Stomach (tissue), 19 donors: ENCODE measurements at places on chromosomes 1 and 21.
A peak's percentile ranks its signal among the peaks of the same experiment; 100 is the strongest.

GRCh38 chr1:233549917-233550316 lies 64.0 kb upstream of the KCNK1 start:
- no peak for DNase-seq

- no peak for DNase-seq
These were observed 513.2 kb downstream of the COL11A1 start for GRCh38 chr1:102595106-102595505.

DNA sequence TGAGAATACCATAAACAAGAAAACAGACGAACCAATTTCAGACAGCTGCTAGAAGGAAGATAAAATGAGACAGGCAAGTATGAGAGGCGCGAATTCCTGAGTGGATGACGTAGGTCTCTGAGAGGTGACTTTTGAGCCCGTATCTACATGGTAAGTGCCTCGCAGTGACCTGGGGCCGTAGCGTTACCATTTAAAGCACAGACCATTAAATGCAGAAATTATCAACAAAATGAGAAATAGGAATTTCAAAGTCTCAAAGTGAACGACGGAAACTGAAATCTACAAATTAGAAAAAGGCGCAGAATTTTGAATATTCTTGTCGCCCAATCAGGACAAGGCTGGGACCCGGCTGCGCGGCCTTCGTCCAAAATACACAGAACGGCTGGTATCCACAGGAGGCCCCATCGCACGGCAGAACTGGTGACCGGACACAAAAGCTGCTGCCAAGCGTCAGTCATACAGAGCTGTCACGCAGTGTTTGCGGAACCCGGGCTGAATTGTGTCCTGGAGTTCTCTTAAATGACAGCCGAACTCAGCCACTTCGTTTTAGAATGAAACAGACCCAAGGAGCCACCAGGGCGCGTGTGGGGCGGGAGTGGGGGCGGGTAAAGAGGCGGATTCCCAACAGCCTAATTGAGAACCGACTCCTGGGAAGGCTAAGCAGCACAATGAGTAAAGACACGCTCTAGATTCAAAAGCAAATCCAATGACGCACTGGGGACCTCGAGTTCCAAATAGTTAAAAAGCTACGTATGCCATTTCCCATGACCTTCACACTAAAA lies 13.8 kb upstream of the BOLA1 start:
- DNase-seq = peak; percentile 94

DNA sequence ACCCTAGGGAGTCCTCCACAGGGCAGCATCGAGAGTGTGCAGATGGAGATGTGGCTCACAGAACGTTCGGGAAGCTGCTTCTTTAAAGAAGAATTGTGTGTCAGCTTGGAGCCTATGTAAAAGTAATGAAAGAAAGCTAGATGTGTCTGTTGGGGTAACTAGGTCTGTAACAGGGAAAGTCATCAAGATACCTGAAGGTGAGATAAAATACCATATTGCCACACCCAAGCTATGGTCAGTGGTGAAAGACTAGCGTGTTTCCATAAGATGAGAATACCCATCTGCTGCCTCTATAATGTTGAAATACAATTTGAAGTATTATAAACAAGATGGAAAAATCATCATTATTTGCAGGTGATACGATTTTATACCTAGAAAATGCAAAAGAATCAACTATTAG lies 17.5 kb downstream of the RCAN1 start:
- DNase-seq = no peak

DNA sequence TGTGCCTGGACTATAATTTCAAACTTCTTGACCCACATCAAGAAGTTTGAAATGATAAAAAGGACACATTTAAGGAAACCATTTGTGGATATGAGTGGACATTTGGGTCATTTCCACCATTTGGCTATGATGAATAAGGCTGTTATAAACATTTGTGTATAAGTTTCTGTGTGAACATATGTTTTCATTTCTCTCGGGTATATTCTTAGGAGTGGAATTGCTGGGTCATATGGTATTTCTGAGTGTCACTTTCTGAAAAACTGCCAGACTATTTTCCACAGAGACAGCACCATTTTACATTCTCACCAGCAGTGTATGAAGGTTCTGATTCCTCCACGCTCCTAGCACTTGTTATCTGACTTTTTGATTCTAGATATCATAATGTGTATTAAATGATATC lies 50.8 kb downstream of the GPR137B start:
- no peak for DNase-seq

- no peak for DNase-seq
These were observed 73.9 kb upstream of the SPAG17 start for GRCh38 chr1:118258975-118259374.

- DNase-seq = no peak
These were observed 12.3 kb downstream of the MAN1C1 start for GRCh38 chr1:25628741-25629421.

- no peak for DNase-seq
These were observed 25.2 kb downstream of the NKAIN1 start for GRCh38 chr1:31214316-31215064.

GRCh38 chr1:89876463-89876862 lies 55.6 kb downstream of the LRRC8D start:
- no peak for DNase-seq

DNA sequence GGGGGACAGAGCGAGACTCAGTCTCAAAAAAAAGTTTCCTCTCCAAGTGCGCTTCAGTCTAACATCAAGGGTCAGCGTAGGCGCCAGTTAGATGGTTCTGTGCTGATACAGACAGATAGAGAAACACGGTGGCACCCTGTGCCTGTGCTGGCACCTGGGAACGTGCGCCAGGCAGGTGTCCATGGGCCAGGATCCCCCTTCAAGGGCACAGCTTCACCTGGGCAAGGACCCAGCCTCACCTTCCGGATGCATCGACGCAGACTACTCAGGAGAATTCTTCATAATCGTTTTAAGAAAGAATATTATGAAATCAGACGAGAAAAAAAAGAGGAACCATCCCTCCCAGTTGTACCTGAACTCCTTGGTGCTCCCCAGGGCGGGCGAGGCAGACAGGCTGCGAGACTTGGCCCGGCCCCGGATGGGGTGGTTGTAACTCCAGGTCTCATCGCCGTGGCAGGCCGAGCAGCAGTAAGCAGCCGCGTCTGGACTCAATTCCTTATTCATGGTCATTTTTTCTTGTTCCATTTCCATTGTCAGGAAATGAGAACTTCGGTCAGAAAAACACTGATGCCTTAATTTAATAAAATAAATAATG lies 13.3 kb downstream of the NADK start:
- DNase-seq = no peak

DNA sequence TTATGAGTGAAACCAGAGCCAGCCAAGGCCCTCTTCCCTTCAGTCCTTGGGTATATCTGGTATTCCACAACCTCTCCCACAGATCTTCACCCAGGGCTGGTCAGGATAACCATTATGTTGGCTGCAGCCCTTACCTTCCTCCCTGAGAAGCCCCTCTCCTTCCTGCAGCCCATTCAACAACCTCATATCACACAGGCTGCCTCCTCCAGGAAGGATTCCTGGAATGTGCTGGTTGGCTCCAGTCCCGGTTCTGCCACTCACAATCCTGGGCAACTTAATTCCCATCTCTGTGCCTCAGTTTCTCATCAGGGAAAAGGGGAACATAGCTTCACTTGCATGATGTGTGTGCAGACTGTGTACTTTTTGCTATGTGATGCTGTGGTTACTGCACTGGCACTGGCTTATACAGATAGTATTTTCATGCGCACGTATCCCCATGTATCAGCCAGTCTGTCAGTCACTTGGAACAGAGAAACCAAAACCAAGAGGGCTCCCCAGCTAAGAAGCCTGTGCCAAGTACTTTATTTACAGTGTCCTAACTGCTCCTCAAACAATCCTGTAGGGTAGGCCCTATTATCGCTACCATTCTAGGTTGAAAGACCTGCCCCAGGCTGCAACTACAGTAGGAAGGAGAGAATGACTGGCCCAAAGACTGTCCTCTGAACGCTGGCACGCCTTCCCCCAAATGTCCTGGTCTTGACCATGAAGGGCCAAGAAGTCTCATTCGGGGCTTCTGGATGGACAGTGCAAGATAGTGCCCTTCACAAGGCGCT lies 39.9 kb upstream of the PPP1R15B start:
- no peak for DNase-seq

- DNase-seq = no peak
These were observed 363.9 kb downstream of the RYR2 start for GRCh38 chr1:237405912-237406311.

- no peak for DNase-seq
These were observed 498.7 kb upstream of the NFIA start for GRCh38 chr1:60583696-60584095.

GRCh38 chr21:46386734-46387088 lies 62.8 kb downstream of the PCNT start:
- DNase-seq = no peak

GRCh38 chr1:40955266-40955665 lies 24.2 kb upstream of the CTPS1 start:
- DNase-seq = no peak

GRCh38 chr1:203625628-203626019 lies 1.0 kb upstream of the ATP2B4 start:
- no peak for DNase-seq

DNA sequence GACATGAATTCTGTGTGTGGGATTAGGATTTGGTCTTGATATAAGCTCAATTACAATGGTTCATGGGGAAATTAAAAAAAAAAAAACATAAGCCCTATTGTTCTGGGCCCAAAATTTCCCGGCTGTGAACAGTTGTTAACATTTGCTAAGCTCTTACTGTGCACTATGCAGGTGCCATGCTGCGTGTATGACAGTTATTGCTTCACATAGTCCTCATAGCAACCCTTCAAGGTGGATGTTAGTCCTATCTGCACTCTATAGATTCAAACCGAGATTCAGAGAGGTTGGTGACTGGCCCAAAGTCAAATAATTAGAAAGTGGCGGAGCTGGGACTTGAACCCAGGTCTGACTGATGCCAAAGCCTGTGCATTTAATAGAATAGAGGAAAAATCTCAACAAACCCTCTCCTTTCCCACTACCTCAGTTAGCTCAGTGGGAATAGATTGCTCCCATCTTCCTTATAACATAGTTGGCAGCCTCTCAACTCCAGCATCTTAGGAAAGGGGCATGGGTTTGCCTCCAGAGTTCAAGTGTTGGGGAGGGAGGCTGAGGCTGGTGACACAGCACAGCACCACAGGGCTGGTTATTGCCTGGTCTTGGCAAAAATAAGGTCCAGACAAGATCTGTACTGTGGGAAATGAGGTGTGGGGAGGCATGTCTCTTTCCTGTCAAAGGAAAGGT lies 55.0 kb upstream of the GCLM start:
- no peak for DNase-seq

DNA sequence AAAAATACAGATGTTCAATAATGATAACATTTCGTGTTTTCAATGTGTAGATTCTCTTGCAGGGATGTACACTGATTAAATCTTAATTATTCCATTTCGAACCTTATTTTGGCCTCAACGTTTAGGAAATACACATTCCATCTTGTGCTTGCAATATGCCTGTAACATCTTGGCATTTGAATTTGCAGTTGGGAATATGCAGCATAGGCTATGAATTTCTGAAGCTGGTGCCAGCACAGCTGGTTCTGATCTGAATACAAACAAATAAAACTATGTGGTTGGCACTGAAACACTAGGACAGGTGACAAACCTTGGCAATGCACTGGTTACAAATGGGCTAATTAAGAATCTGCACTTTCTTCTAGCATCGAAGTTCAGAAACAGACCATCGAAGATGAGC lies 108.4 kb downstream of the ERG start:
- DNase-seq = no peak

GRCh38 chr1:31535561-31535960 lies 40.8 kb upstream of the TINAGL1 start:
- DNase-seq = no peak

DNA sequence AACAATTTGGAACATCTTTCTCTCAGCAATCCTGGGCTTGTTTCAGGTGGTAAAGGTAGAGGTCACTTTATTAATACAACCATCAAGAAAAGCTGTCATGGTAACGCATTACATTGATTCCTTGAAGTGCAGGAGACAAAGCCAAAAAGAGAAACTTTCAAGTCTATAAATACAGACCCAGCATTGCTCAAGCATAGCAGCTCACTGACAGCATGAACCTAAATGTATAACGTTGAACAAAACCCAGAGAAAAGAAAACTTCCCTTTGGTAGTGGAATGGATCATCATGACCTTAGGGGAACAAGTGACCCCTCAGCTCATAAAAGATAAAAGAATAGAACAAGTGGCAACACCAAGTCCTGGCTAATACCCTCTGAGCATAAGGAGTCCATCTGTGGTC lies 332.2 kb downstream of the NTNG1 start:
- DNase-seq = no peak

DNA sequence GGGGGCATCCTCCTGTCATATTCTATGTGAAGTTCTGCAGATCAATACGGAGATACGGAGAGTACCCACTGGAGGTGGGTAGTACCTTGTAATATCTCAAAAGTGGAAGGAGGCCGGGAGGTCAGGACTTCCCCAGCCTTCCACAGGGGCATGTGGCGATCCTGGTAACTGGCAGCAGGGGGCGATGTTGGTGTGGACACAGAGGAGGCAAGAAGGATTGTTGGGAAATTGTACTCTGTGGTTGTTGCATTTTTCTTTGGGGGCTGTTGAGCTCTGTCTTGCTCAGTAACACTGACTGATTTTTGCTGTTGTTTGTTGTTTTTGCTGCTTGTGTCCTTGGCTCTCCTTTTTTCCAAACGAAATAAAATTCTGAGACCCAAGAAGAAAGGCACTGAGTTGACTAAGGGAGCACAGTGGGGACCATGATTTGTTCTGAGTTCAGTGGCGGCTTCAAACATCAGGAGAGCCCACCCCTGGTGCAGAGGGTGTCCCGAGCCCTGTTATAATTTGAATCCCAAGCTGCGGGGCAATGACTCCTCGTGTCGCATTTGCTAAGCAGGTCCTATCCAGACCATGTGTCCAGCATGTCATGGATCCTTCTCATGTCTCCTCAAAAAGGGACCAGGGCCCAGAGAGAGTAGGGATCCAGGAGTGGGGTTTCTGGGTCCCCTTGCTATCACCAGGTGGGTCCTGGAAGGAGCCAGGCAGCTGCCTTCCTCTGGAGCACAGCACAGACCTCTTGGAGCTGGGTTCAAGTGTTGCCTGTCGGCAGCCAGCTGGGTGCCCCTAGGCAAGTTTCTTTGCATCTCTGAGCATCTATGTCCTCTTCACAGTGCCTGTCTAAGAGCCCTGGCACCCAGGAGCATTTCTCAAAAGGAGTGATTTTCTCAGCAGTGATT lies 22.8 kb downstream of the LHX4 start:
- peak; percentile 69 for DNase-seq

GRCh38 chr1:189607477-189608096 lies 870.1 kb downstream of the BRINP3 start:
- DNase-seq = no peak

GRCh38 chr1:225651376-225651871 lies 1.5 kb downstream of the ENAH start:
- peak; percentile 39 for DNase-seq

DNA sequence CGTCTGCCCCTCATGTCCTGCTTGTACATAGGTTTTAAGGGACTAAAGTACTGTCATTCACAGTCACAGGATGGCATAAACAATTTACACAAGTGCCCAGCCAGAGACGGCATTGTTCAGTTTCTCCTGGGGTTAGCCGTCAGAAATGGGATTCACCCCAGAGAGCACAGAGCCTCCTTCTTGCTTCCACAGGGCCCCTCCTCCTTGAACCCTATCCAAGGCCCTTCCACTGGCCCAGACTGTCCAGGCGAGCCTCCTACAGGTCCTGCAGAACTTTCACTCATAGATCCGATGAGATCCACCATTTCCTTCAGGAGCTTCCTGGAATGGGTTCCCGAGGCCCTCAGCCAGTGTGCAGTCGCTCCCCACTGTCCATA lies 10.0 kb downstream of the AVPR1B start:
- DNase-seq = no peak
